ENCODE measurements at places on chromosomes 6 and 20. TPM values are rescaled to one million over a fixed set of nuclear protein-coding genes. Genes with fewer than 3 reads are reported as not detected.

DNA sequence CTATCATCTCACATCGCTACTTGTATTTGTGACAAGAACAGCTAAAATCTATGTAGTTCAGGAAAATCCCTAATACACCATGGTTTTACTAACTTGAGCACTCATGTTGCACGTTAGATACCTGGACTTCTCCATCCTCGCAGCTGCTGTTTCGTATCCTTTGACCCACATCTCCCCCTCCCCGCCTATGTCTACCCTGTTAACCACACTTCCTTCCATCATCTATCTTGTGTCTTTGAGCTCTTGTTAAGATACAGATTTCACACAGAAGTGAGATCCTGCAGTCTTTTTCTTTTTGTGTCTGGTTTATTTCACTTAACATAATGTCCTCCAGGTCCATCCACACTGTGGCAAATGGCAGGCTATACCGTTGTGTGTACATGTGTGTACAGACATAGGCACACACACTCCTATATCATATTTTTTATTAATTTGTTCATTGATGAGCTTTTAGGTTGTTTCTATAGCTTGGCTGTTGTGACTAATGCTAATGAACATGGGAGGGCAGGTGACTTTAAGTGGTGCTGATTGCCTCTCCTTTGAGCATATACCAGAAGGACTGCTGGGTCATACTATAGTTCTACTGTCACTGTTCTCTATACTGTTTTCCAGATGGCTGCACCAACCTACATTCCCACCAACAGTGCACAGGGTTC is 117.8 kb downstream of the WDR27 start:
- no peak for DNase-seq

DNA sequence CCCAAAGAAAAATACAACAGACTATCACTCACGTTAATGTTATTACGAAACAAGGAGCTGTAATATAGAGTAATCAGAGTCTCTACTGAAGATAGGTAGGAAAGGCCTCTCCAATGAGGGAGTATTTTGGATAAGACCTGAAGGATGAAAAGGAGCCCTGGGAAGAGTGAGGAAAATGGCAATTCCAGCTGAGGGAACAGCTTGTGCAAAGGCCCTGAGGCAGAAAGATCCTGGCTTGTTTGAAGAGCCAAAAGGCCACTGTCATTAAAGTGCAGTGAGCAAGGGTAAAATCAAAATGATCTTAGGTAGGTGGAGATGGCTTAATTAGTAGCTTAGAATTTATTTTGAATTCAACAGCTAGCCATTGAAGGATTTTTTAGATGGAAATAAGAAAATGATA is 138.6 kb downstream of the KHDC1L start:
- no peak for DNase-seq

- DNase-seq: no peak
These were observed 37.4 kb downstream of the IL22RA2 start for GRCh38 chr6:137136065-137136464.

- DNase-seq: no peak
These were observed 27.9 kb upstream of the BMP6 start for GRCh38 chr6:7697820-7698623.

DNA sequence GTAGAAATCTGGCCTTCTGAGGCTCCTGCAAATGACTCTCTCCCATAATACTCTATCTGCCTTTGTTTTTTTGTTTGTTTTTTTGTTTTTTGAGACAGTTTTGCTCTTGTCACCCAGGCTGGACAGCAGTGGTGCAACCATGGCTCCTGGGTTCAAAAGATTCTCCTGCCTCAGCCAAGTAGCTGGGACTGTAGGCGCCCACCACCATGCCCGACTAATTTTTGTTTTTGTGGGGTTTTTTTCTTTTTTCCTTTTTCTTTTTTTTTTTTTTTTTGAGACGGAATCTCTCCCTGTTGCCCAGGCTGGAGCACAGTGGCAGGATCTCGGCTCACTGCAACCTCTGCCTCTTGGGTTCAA is 16.6 kb upstream of the STK38 start:
- no peak for DNase-seq

DNA sequence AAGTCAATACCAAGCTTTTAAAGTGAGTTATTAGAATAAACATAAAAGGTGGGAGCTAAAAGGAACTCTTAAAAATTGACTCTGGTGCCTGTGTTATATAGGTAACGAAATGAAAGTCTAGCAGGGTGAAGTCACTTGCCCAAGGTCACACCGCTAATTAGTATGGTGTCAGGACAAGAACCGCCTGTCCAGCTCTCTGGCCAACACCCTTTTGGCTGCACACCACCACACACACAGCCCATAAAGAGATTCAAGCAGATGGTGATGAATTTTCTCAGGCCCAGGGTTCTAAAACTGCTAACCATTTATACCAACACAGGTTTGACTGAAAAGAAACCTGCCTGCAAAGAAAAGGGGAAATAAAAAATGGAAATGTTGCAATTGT is 20.2 kb downstream of the GFOD1 start:
- DNase-seq: no peak

DNA sequence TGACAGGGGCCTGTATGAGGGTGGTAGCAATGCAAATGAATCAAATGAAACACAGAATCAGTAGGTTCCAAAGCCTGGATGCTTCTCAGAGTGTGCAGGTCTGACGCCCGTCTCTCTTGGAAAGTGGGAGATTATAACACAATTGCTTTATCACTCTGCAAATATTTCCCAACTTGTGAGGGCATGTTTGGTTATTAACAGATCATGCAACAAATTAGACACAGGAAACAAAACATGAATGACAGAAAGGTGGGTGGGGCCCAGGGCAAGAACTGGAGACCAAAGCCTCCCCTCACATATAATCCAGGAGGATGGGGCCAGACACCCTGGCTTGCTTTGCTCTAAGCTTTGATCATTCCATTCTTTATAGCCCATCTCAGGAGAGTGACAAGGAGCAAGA is 108.6 kb upstream of the MRPS10 start:
- DNase-seq: no peak

DNA sequence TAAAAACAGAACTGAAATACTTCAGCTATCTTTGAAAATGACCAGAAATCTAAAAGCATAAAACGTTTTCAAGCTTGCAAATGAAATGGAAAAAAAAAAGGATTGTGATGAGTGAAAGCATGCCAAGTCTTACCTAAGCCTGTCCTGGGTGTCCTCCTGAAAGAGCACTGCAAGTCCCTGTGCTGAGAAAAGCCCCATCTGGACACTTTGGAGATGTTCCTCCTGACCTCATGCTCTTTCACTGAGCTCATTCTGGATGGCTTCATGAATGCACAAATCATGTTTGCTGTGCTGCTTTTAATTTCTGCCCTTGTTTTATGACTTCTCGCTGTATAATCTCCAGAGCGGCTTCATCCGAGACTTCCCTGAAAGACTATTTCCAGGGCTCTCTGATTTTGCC is 136.0 kb downstream of the SOD2 start:
- no peak for DNase-seq

GRCh38 chr20:1391640-1392442 is 1.0 kb downstream of the FKBP1A start:
- DNase-seq: no peak

DNA sequence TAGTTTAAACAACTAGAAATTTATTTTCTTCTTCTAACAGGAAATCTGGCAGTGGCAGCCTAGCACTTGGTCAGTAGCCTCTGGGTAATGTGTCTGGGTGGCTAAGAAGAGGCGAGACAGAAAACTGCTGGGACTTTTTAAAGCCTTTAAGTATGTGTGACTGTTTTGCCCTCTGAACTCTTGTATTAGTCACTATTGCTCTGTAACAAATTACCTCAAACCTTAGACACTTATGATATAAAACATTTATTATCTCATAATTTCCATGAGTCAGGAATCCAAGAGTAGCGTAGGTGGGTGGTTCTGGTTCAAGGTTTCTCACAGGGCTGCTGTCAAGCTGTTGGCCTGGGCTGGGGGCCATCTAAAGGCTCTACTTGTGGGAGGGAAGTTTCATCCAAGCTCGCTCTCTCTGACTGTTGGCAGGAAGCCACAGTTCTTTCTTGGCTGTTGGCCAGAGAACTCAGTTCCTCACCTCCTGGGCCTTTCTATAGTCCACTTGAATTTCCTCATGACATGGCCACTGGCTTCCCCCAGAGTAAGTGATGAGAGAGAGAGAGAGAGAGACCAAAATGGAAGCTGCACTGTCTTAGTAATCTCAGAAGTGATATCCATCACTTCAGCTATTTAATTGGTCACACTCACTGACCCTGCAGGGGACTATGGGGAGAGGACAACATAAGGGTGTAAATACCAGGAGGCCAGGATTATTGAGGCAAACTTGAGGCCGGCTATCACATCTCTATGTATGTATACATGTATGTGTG is 17.4 kb upstream of the TBC1D22B start:
- DNase-seq: peak; percentile 69

- DNase-seq: no peak
These were observed 2.2 kb upstream of the BTN3A2 start for GRCh38 chr6:26362836-26363220.

GRCh38 chr6:52013035-52013434 is 74.4 kb downstream of the PKHD1 start:
- no peak for DNase-seq

- DNase-seq: no peak
These were observed 347.1 kb downstream of the CD83 start for GRCh38 chr6:14464716-14465115.

DNA sequence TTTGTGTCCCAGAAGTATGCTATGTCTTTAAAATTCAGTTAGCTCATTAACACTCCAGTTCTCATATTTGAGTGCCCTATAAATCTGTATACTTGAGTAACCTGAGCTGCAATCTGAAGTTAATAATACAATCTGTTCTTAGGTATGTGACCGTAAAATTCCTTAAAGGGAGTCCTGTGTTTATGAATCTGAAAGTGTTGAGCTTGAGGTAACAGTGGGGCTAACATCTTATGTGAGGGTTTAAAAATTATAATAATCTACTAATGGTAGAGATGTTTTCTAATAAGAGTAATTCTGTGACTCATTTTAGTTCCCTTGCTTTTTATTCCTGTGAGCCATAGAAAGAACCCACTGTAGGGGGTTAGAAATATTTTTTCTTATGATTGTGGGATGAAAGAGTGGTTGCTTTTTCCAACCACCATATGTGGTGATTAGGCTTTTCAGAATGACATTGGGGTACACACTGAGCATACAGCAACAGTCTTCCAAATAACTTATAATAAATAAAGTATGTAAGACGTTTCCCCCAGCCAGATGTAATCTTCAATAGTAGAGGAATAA is 121.2 kb downstream of the BCKDHB start:
- DNase-seq: no peak

DNA sequence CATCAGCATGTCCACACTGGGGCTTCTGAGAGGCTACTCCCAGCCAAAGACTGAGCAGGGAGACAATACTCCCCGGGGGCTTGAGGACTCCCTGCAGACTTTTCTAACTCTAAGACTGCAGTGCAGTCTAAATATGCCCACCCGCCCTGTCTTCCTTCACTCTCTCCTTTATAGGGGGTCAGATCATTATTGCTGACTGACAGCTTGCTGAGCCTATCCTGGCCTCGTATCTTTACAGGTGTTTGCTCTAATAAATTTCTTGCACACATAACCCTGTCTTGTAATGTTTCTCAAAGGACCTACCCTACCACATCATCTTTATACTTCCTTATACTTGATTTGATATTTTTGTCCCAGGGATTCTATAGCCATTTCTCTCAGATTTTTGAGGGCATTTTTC is 39.4 kb upstream of the MOCS1 start:
- no peak for DNase-seq

GRCh38 chr6:40477246-40478126 is 109.7 kb downstream of the LRFN2 start:
- no peak for DNase-seq

- no peak for DNase-seq
These were observed 29.9 kb upstream of the FERMT1 start for GRCh38 chr20:6152777-6153176.

GRCh38 chr20:35446356-35447078 is 8.5 kb upstream of the GDF5 start:
- DNase-seq: no peak

DNA sequence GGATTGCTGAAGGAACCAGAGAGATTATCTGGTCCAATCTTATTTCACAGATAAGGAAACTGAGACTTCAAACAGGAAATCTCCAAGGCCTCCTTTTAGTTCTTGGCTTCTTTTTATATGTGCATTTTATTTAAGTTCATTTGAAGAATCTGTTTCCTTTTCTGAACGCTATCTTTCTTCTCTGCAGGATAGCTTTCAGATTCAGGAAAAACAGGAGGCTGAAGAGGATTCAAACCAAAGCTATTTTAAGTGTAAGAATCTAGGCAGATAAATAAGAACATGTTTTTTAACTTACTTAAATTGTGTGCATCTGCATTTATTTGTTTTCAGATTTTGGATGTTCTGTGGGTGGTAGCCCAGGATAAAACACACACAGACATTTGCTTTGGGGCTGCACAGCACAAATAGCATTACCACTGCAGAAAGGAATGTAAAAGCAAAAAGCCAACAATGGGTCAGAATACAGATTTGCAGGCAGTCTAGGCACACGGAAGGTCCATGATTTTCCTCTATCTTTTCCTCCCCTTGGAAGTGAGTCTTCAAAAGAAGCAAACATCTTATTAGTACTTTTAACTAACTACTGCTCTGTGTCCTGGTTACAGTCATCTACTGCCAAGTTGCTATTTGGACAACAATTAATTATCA is 188.8 kb upstream of the TBX18 start:
- no peak for DNase-seq

GRCh38 chr20:32386091-32386490 is 28.0 kb downstream of the ASXL1 start:
- no peak for DNase-seq

DNA sequence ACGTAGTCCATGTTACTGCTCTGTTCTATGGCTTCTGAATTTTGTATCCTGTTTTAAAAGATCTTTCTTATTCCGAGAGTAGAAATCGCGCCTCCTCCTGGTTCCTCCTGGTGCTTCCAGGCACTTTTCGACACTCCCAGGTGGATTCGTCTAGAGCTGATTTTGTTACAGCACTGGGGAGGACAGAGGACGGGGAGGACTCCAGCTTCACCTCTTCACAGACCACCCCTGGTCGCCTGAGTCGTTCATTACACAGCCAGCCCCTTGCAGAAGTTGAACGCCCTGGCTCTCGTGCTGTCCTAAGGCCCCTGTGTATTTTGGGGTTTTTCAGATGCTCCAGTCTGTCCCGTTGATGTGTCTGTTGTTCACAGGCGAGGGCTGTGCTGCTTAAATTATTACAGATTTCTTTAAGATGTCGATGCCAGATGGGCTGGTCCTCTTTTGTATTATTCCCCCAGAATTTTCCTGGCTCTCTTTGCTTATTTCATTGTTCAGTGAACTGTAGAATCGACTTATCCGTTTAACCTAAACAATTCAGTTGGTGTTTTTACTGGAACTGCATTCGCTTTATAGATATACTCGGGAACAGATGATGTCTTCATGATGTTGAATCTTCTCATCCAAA is 30.5 kb downstream of the COL20A1 start:
- DNase-seq: no peak

- no peak for DNase-seq
These were observed 165.2 kb downstream of the HAO1 start for GRCh38 chr20:7775072-7775471.

Gene MCM8
- total RNA-seq: 16.8 TPM

Gene IL20RA
- 0.08 TPM for total RNA-seq

Gene L3MBTL1
- total RNA-seq: 5.6 TPM

Gene GTSF1L
- 0.97 TPM for total RNA-seq

Gene MOXD1
- 0.87 TPM for total RNA-seq

Gene EYS
- not detected for total RNA-seq

Gene GATA5
- total RNA-seq: not detected

Gene SLC24A3
- not detected for total RNA-seq

Gene MRPL18
- 69.3 TPM for total RNA-seq

Gene CLPSL2
- 1.3 TPM for total RNA-seq

Gene TSPO2
- total RNA-seq: not detected

Gene TAP2
- total RNA-seq: 77.2 TPM

Gene LPIN3
- 0.51 TPM for total RNA-seq

Measured in GM12878 (cell line).